ENCODE measurements at places on chromosomes 12 and 14.

GRCh38 chr12:49550693-49551252 lies 11.9 kb downstream of the KCNH3 start:
- DNase-seq = no peak

- DNase-seq = no peak
These were observed 393.7 kb downstream of the SOX5 start for GRCh38 chr12:23555825-23556207.

DNA sequence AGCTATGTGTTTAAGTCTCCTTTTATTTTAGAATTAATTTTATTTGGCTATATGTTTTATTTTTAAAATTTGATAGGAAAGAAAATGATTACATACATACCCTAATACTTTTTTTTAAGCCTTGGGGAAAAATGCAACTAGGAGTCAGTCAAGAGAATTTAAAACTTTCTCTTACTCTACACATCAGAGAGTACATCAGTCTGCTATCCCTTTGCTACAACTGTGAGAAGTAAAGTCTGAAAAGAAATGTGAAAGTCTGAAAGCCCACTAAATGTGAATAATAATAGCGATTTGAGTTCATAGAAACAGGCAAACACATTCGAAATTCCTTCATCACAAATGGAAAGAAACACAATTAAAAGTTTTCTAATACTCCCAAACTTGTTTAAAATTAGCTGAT lies 95.0 kb downstream of the PTPRQ start:
- DNase-seq = no peak

GRCh38 chr12:110993434-110993833 lies 73.1 kb upstream of the MYL2 start:
- no peak for DNase-seq

DNA sequence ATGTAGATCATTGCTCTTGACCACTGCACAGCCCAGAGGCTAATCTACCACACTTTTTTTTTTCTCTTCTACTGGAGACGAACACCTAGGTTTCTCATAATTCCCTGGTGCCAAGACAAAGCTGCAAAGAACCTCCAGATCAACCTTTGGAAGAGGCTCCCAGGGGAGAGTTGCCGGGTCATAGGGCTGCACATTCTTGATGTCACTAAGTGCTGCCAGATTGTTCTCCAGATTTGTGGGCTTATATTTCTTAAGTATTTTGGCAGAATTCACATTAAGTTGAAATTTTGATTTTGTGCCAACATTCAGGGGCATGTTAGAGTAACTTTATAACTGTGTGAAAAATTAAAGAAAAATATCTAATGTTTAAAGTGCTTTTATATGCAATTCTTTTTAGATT lies 13.5 kb upstream of the PDZRN4 start:
- no peak for DNase-seq

DNA sequence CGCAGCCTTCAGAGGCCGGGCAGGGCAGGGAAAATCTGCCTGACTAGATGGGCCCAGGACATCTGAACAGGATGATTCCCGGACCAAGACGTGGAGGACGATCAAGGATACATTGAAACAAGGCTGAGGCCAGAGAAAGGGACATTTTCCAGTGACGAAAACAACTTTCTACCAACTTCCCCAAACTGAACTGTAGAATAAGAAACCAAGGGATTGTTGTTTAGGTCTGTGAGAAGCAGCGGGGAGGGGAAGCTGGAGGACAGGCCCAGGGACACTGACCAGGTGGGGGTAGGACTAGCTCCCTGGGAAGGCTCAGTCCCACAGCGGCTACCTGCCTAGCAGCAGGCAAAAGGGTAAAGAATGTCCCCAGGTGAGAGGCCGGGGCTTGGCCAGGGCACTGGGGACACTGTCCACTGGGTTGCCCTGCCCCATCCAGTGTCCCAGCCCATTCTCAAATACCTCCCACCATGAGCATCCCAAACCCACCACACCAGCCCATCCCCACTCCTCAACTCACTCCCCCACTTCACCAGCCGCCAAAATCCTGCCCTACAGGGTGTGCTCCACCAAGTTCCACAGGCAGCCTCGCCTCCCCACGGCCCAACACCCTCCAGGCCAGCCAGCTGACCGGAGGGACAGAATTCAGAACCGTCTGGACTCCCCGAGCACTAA lies 995 bp downstream of the TNFRSF1A start:
- DNase-seq = no peak

GRCh38 chr12:42705863-42706262 lies 116.3 kb upstream of the PRICKLE1 start:
- DNase-seq = no peak

DNA sequence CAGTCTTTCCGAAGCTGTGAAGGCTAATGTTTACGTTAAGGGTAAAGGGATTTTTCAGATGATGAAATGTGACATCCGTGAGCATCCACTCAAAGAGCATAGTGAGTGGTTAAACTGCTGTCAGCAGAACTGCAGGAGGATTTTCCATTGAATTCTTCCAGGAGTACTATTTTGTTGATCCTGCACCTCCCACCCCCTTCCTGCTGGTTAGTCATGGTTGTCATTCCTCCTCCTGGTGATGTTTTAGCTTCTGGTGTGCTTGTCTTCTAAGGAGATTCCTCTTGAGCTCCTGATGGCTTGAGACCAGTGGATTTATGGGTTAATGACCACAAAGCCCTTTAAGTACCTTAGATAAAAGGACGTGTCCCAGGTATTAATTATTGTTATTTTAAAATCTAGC lies 2.4 kb upstream of the GPRC5D start:
- no peak for DNase-seq

- no peak for DNase-seq
These were observed 339.7 kb downstream of the NUAK1 start for GRCh38 chr12:105799103-105799502.

DNA sequence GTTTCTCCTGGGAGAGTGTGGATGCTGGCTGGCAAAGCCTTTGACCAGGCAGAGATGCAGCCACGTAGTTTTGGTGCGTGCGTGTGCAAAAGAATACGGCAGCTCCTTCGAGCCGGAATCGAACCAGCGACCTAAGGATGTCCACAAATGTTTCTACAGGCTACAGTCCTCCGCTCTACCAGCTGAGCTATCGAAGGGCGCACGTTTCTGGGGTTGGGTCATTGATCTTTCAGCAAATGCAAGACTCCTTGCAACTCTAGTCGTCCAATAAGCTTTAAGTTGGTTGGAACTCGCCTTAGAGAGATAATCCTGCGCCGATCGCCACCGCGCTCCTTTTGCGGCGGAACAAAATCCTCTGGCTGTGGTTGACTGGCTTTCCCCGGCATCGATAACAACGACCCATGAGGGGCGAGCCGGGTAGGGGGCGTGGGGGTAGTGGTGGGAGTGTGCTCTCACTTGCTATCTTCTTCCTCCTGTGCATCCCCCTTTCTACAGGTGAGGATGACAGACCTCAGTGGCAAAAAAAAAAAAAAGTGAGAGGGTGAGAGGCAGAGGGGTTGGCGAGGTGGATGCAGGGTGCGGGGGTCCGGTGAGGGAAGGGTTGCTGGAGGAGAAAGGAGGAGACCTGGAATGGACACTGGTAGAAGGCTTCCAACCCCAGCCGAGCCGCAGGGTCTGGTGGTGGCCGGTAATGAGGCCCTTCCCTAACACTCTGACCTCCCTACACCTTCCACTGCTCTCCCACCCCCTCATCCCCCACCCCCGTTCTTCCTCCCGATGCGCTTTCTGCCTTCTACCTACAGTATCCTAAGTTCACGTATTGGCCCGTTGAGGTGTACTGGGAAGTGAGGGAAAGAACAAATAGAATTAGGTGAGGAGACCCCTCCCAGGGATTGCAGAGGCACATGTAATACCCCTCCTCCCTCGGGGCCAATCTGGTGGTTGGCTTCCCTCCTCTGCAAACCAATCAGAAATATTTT lies 11.8 kb upstream of the OR6S1 start:
- DNase-seq = no peak

GRCh38 chr12:77102691-77103090 lies 37.3 kb upstream of the E2F7 start:
- DNase-seq = no peak

DNA sequence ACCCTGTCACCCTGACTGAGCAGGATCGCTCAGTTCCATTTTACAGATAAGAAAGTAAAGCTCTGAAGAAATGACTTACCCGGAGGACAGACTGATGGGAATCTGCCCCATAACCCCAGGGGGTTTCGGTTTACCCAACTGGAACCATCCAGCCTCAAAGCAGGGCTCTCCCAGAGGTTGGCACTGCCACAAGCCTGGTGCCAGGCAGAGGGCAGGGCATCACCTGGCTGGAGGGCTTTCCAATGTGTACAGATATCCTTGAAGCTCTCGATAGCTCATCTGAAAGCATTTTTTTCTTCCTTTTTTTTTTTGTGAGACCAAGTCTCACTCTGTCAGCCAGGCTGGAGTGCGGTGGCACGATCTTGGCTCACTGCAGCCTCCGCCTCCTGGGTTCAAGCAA lies 33.2 kb downstream of the STON2 start:
- no peak for DNase-seq

- no peak for DNase-seq
These were observed 27.7 kb downstream of the MAX start for GRCh38 chr14:65074449-65075150.
